ENCODE measurements at places on chromosomes 1 and 21.

DNA sequence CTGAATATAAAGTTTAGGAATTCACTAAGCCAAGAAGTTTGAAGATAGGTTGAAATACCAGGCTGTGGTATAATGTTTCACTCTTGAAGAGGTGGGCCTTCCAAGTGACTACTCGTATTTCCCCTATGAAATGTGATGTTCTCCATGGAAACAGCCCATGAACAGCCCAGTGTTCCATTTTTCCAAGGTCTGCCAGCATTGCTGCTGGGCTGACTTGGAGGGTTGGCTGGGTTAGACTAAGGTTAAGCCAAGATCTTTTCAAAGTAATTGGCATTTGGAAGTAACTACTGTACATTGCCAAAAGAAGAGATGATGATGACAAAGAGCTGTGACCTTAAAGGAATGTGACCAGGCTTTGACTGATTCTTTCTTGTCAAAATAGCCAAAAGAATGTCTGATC is 73.8 kb downstream of the RPE65 start:
- no peak for DNase-seq

DNA sequence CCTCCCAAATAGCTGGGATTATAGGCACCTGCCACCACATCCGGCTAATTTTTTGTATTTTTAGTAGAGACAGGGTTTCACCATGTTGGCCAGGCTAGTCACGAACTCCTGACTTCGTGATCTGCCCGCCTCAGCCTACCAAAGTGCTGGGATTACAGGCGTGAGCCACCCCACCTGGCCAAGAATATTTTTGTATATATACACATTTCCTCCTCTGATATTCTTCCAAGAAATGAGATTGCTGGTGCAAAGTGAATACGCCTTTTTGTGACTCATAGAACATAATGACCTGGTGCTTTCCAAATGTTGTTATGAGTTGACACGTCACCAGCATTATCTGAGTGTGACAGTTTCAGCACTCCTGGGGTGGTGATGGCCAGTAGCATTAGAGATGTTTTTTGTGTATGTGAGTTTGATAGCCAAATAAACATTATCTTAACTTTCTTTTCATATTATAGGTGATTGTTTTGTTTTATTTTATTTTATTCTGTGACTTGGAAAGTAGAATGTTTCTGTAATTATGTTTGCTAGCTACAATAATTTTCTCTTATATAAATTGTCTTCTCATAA is 54.9 kb downstream of the KCNK1 start:
- DNase-seq, result no peak

- no peak for DNase-seq
Measured at GRCh38 chr1:41499591-41499990, 15.1 kb upstream of the EDN2 start.

- DNase-seq, result no peak
Measured at GRCh38 chr1:223504741-223505140, 111.5 kb downstream of the CCDC185 start.

- DNase-seq, result no peak
Measured at GRCh38 chr1:56215771-56216170, 363.6 kb downstream of the PLPP3 start.

DNA sequence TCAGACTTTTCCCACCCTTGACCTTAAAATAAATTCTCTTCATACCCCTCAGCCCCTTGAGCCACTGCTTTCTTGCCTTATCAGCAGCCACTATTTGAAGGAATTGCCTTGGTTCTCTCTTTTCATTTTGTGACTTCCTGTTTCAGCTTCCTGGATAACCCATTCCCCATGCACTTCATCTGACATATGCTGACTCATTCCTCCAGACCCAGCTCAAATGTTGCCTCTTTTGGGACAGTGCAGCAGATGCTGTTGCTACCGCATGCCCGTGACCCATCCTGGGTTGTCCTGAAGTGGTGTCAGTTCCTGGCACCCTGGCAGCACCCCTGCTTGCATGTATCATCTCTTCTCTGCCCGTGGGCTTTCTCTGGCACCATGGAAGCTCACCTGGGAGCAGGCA is 496.1 kb downstream of the PTPRU start:
- no peak for DNase-seq

DNA sequence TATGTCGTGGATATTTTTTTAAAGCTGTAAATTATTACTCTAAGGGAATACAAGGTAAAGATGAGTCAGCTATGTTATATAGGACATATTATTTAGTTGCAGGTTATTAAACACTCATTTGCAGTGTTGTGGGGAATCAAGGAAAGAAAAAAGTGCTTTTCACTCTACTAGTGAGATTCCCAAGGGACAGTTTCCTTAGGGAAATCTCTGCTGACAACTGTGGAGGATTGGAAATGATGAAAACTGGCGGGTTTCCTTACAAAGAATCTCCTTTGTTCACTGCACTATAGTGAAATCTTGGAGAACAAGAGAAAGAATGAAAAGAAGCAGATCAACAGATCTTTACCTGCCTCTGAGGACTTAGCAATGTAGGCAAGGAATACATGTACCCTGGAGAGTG is 24.5 kb upstream of the TRIM45 start:
- DNase-seq, result no peak

DNA sequence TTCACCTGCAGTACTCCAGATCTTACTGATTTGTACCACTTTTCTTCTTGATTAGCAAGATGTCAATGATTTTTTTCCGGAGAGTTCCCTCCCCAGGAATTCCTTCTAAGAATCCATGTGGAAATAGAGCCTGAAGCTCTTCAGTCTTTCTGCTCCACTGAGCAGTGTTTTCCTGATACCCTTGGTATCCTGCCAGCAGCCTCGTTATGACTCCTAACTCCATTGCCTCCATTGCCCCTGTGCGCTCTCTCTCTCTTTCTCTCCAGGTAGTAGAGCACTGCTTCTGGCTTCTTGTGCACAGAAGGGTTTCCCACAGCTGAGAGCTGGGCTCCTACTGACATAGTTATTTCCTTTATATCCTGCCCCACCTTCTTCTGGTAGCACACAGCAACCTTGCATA is 12.2 kb downstream of the UBE2U start:
- DNase-seq, result no peak

DNA sequence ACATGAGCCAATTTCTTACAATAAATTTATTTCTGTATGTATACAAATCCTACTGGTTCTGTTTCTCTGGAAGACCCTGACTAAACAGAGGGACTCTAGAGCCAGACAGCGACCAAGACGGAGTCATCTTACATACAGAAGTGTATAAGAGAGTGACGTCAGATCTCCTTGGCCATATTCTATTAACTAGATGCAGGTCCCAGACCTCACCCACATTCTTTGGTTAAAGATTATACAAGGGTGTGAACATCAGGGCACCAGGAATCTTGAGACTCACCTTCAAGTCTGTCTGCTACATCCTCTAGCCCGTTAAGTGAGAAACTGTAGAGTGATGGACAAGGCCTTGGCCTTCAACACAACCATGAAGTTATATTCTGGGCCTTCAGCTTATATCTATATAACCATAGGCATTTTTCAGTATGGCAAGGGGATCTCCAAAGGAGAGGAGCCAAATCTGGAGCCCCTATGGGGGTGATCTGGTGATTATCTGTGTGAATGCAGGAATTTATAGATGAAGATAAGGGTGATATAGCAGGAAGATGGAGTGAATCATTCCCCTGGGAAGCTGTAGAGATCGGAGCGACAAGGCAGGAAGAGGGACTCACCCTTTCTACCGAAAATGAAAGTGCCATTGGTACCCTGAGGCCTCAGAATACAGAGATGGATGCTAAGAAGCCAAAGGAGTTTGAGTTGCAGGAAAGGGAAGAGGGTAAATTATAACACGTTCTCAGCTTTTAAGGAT is 83.9 kb downstream of the ADAMTS1 start:
- no peak for DNase-seq

GRCh38 chr1:43423672-43424550 is 29.8 kb downstream of the HYI start:
- DNase-seq, result no peak

DNA sequence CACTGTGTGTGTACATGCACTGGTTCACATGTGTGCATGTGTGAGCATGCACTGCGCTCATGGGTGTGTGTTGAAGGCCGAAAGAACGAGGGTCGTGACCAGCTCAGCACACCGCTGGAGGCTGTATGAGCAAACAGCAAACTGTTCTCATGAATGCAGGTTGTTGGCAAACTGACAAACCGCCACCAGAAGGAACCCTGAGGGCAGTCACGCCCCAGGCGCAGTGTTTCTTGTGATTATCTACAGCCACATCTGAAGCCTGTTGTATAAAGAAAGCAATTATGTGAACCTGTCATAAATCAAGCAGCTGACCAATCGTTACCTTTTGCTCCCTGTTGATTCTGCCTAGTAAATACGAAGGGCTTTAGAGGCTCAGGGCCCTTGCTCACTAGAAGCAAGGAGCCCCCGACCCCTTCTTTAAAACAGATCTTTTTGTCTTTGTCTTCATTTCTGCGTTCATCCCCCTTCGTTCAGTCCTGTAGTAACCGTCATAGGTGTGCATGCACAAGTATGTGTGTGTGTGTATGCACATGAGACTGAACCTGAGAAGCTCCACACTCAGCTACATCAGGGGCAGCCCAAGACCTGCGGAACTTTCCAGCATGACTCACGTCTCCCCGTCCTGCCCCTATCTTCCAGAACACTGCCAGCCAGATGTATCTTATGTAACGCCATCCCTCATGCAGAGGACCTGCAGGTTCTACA is 16.8 kb upstream of the RIPK4 start:
- no peak for DNase-seq

GRCh38 chr1:9009438-9010370 is 16.5 kb downstream of the SLC2A7 start:
- no peak for DNase-seq

- DNase-seq, result peak; percentile 84
Measured at GRCh38 chr1:38005195-38006007, at the start of gene FHL3. Gene FHL3 (minus strand): TSS chr1:38005514. CDS start chr1:37999412, 6,102 bp downstream.

DNA sequence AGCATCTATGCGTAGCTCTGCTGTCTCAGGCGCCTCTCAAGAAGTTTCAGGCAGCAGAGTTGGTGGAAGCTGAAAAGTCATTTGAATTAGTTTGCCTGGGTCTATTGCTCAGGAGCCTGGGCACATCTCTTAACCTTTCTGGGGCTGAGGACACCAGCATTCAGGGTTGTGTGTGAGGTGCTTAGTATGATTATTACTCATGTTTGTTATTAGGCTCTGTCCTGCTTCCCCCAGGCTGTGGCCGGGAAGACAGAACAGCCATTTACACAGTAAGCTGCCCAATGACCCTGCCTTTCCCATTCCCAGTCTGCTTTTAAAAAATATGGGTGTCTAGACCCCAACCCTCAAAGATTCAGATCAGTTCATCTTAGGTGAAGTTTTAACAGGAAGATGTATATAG is 53.9 kb upstream of the CACNA1E start:
- DNase-seq, result no peak

DNA sequence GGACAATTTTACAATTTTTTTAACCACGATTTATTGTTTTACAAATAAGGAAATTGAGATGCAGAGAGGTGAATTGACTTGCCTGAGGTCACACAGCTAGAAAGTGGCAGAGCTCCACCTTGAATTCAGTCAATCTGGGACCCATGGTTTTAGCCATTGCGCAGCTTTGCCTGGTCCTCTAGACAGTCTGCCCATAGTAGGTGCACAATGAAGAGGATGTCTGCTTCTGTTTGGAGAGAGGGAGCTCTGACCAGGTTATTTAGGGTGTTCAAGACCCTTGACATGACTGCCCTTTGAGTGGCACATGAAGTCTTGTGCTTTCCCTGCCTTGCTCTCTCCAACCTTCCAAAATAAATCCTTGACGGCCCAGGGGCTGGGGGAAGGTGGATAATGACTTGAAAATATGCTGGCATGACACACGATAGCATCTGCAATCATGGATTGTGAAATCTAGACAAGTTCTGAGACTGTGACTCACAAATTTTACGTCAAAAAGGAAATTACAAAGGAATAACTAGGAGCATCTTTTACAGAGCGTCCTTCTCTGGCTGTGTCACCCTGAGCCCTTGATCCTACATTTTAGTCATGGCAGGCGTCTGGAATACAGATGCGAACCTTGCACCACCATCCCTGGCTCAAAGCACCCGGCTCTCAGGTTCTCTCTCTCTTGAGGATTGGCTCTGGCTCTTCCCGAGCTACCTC is 26.2 kb upstream of the ID3 start:
- no peak for DNase-seq

GRCh38 chr1:97038410-97038809 is 316.8 kb downstream of the PTBP2 start:
- DNase-seq, result no peak

DNA sequence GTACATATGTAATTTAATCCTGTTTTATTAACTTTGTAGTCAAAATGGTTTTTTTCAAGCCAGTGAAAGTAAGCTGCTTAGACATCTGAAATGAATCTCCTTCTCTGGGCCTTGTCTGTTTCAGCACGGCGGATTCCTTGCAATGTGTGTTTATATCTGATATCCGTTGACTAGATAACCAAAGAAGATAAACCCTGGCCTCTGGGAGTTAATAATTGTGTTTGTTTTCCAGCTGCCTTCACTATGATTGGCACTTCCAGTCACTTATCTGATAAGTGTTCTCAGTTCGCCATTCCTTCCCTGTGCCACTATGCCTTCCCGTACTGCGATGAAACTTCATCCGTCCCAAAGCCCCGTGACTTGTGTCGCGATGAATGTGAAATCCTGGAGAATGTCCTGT is 63.5 kb upstream of the UBE2U start:
- no peak for DNase-seq

DNA sequence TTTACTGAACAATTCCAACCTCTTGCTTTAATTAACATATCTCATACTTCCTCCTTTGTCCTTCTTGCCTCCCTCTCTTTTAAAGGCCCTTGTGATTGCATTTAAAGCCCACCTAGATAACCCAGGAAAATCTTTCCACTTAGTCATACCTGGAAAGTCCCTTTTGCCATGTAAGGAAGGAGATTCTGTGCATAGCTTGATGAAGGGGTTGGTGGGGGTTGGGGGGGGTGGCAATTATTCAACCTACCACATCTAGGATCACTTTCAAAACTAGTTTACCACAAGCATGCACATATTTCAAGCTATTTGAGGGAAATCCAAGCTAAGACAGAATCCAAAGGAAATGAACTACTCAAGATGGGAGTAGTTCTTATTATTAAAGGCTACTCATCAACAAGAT is 249.1 kb upstream of the PTBP2 start:
- DNase-seq, result no peak

DNA sequence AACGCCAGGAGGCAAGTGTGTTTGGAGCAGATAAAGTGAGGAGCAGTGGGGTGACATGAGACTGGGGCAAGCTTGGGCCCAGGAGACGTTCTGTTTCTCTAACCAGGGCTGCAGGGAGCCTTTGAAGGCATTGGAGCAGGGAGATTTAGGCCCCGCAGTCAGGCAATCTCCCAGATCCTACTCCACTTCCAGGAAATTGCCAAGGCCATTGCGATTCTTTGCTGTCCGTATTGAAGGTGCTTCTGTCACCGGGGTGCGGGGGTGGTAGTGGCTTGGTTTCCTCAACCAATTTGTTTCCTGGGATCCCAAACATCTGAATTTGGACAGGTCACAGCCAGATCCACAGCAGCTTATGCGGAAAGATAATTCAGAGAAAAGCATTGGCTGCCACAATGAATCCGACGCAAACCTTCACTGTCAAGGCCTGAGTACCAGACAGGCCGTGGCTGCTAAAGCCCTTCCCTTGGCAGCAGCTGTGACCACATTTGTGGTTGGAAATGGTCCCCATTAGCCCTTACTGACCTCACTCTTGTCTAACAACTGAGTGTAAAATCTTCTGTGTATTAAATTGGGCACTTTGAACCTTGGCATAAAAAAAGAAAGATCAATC is 385.6 kb downstream of the PTPRU start:
- DNase-seq, result no peak

All from left ventricle myocardium inferior (tissue), 1 donor.